Cortex of kidney (tissue), 1 donor: ENCODE measurements at places on chromosomes 13 and 19.

DNA sequence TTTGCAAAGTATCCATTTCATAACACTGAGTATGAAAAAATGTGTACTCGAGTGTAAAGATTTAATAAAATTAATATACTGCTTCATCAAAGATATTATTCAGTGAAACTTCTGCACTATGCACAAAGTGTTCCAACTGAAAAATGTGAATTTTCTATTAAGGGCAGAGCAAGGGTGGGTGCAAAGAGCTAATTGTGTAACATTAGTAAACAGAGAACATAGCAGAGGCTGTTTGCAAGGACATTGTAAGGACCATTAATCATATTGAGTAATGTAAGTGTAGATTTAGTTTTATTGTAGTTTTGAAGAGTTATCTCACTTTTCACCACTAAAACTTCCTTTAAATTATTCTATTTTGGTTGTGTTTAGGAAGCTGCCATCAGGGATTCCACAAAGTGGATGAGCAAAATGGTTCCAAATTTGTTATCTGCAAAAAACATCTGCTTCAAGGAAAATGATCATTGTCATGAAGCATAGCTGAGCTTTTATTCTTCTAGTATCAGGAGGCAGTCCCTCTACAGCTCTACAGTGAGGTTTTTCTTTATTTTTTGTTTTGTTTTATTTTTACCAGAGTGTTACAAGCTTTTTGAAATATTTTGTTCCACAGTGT, 1375.4 kb downstream of the SLITRK1 start:
- no peak for DNase-seq

DNA sequence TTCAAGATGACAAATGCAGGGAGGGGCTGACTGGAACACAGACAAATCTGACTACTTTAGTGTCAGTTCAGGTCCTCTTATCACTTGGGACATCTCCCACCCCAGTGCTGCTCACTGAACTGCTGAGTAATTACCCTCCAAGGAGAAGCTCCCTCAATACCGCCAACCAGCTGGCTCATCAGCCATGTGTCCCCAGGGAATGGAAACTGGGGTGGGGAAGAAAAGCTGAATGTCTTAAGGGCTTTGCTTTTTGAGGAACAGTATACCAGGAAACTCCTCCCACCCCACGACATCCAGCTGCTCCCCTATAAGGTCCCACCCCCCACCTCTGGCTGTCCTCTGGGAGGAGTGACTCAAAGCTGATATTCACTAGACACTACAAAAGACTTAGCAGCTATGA, 2.0 kb downstream of the ZNF823 start:
- no peak for DNase-seq

DNA sequence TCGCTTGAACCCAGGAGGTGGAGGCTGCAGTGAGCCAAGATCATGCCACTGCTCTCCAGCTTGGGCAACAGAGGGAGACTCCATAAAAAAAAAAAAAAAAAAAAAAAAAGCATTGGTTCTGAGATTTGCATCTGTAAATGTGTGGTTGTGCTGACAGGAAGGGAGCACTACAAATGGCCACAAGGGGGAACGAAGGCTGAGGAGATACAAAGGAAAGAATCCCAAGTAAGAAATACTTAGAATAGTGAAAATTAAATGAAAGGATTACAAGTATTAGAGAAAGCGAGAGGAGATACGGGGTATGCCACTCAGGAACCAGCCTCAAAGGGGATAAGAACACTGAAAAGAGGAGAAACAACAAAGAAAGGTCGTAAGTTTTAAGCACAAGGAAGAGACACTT, 284.9 kb downstream of the KLF12 start:
- no peak for DNase-seq

- DNase-seq, result no peak
Measured at GRCh38 chr13:110239280-110240125, 67.5 kb downstream of the COL4A1 start.

DNA sequence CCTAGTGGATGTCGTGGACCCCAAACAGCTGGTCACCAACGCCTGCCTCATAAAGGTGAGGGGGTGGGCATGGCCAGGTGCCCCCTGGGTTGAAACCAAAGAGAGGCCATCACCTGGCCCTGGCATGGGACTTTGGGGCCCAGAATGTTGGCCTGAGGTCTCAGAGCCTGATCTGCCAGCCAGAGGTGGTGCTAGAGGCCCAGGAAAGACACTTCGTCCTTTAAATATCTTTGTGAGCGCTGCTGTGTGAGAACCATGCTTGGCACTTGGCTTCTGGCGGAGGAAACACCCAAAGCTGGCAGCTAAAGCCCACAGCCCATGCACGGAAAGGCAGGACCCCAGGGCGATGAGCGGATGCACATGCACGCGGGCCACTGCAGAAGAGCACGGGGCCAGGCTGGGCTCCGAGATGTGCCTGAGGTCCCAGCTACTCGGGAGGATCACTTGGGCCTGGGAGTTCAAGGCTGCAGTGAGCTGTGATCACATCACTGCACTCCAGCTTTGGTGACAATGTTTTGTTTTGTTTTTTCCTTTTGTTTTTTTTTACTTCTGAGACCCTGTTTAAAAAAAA, 4.3 kb upstream of the ADM5 start:
- no peak for DNase-seq

DNA sequence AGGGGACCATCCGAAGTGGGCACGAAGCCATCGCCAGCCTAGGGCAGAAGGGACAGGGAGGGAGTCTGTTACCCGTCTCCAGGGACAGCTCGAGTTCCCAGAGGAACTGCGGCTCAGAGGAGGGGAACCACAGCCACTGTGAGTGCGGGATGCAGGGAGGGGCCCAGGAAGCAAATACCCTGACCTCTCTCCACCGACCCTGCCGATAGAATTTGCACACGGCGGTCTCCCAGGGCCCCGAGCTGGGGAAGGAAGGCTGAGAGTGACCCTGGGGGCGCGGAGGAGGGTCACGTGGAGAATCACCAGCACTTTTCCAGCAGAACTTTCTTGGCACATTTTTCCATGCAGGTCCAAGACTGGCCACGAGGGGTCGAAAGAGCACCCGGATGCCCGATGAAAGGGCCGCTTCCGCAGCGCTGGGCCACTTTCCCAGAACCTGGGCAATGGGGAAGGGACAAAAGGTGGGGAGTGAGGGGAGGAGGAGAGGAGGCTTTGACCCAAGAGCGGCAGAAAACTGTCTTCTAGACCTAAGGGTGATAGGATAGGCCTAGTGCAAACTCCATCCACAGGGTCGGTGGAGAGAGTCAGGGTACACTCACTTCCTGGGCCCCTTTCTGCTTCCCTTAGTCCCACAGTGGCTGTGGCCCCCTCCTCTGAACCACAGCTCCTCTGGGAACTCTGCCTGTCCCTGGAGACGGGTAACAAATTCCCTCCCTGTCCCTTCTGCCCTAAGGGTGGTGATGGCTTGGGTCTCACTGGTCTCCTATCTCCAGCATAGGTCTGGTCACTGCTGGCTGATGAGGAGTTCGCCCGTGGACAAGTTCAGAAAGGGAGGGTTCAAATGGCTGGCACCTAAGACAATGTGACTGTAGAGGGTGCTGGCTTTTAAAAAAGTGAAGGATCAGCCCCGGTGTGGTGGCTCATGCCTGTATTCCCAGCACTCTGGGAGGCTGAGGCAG, 5.3 kb upstream of the GPR4 start:
- DNase-seq, result no peak

DNA sequence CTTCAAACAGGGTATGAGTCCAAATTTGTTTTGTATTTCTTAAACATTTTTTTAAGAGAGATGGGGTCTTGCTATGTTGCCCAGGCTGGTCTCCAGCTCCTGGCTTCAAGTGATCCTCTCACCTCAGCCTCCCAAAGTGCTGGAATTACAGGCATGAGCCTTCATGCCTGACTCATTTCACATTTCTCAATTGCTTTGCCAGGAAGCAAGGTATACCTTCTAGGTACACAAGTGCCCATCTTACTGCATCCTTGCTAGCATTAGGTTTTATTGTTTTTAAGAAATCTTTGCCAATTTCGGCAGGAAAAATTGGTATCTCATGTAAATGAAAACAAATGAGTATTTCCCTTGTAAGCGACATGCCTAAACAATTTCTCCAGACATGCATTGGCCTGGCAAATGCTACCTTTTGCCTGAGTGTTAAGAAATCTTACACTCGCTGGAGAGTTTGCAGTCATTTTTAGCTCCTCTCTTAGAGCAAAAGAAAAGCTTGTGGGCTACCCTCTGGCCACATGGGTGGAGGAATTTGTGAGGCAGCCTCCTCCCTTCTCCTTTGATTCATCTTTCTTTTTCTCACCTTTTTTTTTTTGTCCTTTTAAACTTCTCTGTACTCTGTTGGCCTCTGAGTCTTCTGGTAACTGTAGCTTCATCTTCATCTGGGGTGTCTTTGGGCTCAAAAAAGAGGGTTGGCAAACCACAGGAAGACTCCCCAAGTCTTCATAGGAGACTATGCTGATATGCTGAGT, 33.0 kb downstream of the ACTL9 start:
- DNase-seq, result no peak

DNA sequence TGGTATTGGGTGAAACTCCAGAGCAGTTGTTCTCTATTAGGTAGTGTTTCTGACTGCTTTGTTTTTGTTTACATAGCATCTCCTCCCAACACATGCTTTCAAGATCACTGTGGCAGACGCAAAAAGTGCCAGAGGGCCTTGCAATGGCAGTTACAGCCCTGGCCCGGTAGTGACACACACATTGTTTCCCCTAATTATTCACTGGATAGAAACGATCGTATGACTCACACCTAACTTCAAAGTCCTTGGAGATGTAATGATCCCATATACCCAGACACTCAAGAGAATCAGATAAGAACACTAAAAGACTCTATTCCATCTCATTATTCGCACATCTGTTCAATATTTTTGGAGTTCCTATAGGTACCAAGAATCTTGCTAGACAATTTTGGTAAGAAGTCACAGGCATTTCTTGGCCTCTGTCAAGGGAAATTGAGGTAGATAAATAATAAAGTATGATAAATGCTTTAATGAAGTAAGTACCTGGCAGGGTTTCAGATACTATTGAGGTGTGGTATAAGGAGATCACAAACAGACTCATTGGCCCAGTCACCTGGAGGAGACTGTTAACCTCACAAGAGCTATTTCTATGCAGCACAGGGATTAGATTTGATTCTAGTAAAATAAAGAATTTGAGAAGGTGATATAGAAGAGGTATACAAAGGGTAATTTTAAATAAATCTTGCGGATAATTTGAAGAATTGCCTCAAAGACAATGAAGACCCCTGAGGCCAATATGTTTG, 485.3 kb downstream of the SLITRK6 start:
- DNase-seq, result no peak

- DNase-seq, result no peak
Measured at GRCh38 chr19:3108775-3109174, 14.6 kb downstream of the GNA11 start.

GRCh38 chr19:28074773-28075172, 1138.2 kb downstream of the UQCRFS1 start:
- DNase-seq, result no peak

DNA sequence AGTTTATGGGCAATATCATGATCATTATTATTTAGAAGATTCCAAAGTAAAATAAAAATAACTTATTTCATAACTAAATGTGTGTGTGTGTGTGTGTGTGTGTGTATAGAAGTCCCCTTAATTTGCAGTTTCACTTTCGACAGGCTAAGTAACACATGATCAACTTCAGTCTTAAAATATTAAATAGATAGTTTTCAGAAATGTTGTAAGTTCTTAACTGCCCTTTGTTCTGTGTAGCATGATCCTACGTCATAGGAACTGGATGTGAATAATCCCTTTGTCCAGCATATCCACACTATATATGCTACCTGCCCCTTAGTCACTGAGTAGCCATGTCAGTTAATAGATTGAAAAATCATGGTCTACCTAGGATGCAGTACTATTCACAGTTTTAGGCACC, 1863.5 kb upstream of the PCDH20 start:
- no peak for DNase-seq

DNA sequence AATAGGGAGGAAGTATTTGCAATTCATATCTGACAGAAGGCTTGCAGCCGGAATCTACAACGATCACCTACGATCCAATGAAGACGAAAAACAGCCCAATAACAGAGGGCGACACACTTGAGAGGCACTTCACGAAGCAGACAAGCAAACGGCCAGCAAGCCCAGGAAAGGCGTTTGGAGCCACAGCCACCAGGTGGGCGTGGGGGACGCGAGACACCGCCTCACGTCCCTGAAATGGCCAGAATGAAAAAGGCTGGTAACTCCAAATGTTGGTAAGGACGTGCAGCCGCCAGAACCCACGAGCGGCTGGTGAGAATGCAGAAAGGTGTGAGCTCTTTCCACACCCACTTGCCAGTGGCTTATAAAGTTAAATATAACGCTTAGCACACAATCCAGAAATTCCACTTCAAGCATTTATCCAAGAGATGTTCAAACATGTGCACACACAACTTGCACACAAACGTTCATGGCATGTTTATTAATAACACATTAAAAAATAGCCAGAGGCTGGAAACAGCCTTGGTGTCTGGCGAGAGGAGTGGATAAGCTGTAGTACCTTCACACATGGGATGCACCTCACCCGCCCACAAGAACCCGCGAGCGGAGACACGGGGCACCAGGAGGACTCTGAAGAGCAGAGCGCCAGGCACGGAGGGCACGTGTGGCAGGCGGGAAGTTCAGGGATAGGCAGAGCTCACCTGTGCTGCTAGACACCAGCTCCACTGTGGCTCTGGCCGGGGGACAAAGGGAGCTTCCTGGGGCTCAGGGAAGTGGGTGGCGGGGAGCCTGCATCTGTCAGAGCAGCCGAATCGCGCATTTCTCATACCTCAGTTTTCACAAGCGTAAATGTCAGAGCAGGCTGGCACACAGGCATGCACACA, 89.3 kb downstream of the SPACA7 start:
- DNase-seq, result no peak

- no peak for DNase-seq
Measured at GRCh38 chr13:44117351-44117750, 237.6 kb downstream of the LACC1 start.

- no peak for DNase-seq
Measured at GRCh38 chr19:51784109-51784785, 10.7 kb upstream of the FPR3 start.

DNA sequence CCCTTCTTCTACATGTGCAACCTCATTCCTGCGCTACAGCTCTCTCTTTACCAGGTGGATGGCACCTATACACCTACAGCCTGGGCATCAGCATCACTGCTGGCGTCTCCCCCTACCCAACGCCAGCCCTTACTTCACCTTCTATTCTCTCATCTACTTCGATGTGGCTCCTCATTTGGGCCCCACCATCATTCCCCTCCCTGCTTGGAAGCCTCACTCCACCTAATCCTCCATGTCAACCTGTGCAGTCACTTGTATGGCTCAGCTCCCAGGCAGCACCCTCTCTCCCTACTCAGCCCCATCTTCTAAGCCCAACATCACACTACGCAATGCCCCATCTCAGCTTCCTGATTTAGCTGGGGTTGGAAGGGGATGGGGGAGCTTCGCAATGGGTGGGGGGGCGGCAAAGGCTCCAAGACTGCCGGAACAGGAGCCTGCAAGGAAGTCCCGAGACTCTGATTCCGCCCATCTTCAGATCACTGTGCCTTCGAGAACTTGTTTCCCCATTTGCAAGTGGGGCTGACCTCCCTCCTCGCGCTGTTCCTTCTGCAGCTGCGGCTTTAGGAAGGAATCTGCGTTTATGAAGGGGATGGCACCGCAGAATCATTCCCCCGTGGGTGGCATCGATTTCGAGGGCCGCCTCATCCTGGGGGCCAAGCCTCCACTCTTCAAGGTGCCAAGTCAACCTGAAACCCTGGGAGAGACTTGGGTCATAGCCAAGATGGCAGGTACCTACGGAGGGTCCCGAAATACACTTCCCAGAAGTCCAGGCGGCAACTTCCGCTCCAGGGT, 913 bp downstream of the MZF1 start:
- DNase-seq, result no peak
